NT2/D1 (cell line): ENCODE measurements at places on chromosomes 5 and 9.

- no peak for DNase-seq
Observed at GRCh38 chr9:93698140-93698908, 121.9 kb downstream of the PHF2 start.

- DNase-seq, result no peak
Observed at GRCh38 chr5:41891066-41891707, 13.0 kb upstream of the RIMOC1 start.

- DNase-seq, result no peak
Observed at GRCh38 chr5:149282966-149283332, 11.3 kb downstream of the AFAP1L1 start.

GRCh38 chr9:89309608-89310474 is 1.2 kb upstream of the CKS2 start:
- no peak for DNase-seq

GRCh38 chr5:6553972-6554371 is 78.9 kb downstream of the NSUN2 start:
- DNase-seq, result no peak

DNA sequence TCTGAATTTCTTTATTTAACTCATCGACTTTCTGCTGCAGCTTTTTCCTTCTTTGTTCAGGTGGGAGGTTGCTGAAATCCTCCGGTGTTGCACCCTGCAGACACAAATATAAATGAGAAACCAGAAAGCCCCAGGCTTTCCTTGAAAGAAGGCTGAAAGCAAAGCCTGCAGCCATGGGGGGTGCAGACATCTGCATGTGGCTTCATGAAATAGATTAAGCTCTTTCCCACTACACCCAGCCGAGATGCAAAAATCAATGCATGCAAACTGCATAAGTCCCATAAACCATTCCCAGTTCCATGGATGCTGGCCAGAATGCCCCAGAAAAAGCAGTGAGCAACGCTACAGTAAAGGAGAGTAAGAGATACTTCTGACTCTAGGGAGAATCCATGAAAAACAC is 73.6 kb downstream of the USP20 start:
- DNase-seq, result no peak

GRCh38 chr9:75448281-75448680 is 360.0 kb downstream of the OSTF1 start:
- no peak for DNase-seq

GRCh38 chr9:78613006-78613405 is 316.1 kb downstream of the PSAT1 start:
- no peak for DNase-seq

- no peak for DNase-seq
Observed at GRCh38 chr9:93874242-93874641, 80.9 kb downstream of the BARX1 start.

DNA sequence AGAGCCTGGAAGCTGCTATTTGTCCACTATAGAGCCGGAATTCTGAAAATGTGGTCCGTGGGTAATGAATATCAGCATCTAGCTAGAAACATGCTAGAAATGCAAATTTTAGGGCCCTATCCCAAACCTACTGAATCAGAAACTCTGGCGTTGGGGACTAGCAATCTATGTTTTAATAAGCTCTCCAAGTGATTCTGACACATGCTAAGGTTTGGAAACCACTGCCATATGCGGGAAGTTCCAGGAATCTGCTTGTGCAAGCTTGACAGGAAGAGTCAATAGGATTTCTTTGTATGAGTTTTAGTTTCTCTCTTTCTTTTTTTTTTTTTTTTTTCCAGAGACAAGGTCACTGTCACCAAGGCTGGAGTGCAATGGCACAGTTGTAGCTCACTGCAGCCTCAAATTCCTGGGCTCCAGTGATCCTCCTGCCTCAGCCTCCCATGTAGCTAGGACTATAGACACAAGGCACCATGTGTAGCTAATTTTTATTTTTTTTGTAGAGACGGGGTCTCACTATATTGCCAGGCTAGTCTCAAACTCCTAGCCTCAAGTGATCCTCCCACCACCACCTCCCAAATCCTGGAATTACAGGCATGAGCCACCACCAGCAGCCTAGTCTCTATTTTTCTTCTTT is 26.4 kb upstream of the CARNMT1 start:
- no peak for DNase-seq

DNA sequence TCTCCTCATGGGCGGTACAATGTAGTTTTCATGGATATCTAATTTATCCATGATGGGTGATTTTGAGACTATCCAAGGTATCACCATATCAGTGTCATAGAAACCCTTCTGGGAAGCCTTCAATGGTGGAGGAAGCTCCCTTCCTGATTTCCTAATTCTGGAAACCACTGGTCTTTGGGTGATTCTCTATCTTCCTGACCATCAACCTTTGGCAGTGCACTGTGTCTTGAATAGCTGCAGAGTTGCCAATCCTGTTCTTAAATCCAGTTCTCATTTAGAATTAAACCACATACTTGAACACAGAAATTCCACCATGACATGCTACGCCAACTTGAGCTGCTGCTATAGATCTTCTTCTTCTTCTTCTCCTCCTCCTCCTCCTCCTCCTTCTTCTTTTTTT is 161.7 kb upstream of the KLF9 start:
- no peak for DNase-seq

GRCh38 chr9:79577969-79578723 is 6.4 kb downstream of the TLE4 start:
- DNase-seq, result no peak
